ENCODE measurements at places on chromosomes 4 and X. TPM values are rescaled to one million over a fixed set of nuclear protein-coding genes. Genes with fewer than 3 reads are reported as not detected.

GRCh38 chrX:78321809-78322208 is 5.6 kb downstream of the CYSLTR1 start:
- DNase-seq, result no peak

DNA sequence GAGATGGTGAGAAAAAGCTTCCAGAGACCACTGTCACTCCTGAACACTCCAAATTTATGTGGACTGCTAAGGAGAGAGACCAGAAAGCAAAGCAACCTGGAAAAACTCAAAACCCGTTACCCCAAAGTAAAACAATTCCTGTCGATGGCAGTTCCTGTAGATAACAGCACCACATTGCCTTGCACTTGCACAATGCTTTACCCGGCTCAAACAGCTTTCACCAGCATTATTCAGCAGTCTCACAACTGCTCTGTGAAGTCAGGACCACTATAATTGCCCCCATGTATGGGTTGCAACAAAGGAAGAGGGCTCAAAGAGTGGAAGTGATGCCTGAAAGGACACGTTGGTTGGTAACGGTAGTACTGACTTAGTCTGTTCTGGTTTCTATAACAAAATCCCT is 234.8 kb downstream of the BCOR start:
- no peak for DNase-seq

GRCh38 chr4:108172753-108173598 is 4.2 kb upstream of the LEF1 start:
- DNase-seq, result no peak

DNA sequence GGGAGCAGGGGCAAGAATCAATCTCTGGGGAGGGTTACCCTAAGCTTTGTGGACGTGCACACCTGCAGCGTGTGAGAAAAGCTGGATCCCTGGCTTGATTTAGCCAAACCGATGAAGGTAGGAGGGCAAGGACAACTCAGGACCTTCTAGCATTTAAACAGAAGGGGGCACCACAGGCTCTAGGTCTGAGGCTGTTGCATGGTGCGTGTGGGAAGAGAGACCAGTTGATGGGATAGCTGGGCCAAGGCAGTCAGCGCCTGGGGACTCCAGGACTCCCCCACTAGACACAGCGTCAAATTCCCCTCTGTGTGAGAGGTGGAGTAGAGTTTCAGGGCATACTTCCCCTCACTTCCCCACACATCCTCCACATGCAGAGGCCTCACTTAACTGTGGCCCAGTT is 4.3 kb downstream of the GABRQ start:
- no peak for DNase-seq

SORCS2 gene
- 5.2 TPM for total RNA-seq

NIPAL1 gene
- total RNA-seq, result 1.2 TPM

GRCh38 chr4:7736436-7737267 is 203.0 kb downstream of the AFAP1 start:
- no peak for DNase-seq

TASL gene
- not detected for total RNA-seq

- no peak for DNase-seq
Observed at GRCh38 chr4:115675719-115676118, 562.3 kb upstream of the NDST4 start.

GPRASP1 gene
- 18.7 TPM for total RNA-seq

DNA sequence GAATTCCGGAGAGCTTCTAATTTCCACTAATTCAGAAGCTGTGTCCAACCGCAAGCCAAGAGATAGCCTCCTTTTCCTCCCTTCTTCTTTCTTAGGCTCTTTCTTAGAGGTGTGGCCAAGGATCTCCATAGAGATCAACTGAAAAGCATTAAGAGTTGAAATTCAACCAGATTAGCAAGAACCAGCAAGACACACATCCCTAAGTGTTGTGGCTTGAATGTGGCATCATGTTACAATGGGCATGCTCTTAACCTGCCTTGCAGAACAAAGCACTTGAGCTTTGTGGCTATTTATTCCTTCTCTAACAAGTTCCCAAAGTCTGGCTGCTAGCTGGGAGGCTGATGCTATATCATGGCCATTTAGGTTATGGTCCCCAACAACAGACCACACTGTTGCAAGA is 10.4 kb downstream of the ANOS1 start:
- no peak for DNase-seq

DNA sequence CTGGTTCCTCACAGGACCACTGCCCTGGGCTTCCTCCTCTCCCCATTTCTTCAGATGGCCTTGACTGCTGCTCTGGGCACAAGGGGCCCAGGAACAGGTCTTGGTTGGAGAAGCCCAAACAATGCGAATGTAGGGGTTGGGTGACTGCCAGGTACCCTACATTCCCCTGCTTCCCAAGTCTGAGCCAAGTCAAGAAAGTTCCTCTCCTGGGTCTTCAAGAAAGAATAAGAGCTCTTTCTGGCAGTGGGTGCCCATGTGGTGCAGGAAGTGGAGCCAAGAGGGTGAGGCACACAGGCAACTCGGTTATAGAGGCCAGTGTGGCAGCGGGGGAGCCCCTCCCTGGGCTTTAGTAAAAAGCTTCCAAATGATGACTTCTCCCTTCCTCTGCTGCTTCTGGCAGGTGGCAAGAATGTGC is 2.7 kb downstream of the SLC34A2 start:
- no peak for DNase-seq

DNA sequence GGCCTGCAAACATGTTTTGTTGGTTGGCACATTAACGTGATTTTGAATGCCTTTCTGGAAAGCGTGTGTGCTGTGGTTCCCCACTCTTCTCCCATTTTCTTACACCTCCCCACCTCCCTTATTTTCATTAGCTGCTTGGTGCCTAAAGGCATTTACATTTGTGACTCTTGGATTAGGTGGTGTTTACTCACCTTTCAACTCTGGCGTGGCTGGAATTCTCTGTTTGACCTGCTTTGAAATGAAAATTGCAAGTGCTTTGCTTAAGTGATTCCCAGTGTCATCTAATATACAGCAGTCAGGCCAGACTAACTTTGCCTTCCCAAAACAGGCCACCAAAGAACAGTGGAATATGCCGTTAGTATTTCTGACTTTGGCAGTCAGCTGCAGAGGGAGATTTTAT is 80.5 kb downstream of the NHSL2 start:
- no peak for DNase-seq

- DNase-seq, result no peak
Observed at GRCh38 chrX:24144528-24144927, 5.0 kb upstream of the ZFX start.

ENOPH1 gene
- 20.5 TPM for total RNA-seq

DNA sequence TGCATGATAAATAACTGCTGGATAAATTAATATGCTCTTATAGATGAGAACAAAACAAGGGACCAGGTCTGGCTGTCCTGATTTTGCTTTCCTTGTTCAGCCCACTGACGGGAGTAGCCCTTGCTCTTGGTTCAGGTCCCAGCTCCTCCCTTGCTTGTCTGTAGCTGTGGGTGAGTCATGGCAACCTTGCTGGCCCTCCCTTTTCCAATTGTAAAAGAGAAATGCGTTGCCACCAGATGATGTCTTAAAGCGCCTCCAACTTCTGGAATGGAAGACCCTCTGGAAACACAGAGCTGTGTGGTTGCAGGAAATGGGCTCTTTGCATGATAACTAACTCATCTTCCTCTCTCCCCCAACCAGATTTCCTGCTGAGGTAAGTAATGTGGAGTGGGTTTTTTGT is 171.4 kb downstream of the AASDH start:
- DNase-seq, result peak; percentile 59

SATL1 gene
- total RNA-seq, result not detected

INTU gene
- 5.3 TPM for total RNA-seq

GRCh38 chr4:154009191-154009590 is 220.3 kb upstream of the SFRP2 start:
- no peak for DNase-seq

Measured in uterus (tissue), 4 donors.